ENCODE measurements at places on chromosomes 3 and 15.

DNA sequence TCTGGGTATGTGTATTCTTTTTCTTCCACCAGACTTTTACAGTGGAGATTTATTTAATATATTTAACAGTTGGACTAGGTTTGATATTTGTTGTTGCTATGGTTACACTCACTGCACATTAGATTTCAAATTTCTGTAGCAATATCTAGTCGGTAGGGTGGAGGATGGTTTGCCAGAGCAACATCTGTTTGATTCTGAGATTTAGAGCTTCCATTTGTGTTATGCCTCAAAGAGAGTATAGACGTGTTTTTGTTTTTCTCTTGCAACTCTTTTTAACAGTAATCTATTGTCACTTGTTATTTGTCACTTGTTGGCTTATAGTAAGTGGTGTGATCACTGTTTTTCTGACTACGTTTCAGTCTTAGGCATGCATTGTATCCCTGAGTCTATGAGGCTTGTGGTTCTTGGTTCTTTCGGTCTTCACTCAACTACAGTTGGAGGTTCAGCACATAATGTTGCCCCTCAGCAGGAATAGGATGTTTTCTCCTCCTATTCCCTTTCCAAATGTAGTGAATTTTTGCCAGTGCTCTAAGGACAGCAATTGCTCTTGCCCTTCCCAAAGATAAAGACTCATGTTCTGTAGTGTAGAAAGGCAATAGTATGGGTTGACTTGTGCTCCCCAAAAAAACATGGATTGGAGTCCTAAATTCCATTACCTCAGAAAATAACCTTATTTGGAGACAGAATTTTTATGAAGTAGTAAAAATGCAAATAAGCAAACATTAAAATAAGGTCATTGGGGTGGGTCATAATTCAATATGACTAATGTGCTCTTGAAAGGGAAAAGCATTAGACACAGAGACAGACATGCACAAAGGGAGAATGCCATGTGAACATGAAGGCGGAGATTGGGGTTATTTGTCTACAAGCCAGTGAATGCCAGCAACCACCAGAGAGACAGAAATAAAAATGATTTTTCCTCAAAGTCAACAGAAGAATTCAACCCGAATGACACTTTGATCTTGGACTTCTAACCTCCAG, 692.1 kb downstream of the DIPK2A start:
- DNase-seq, result no peak

GRCh38 chr15:61070111-61070901, 158.8 kb downstream of the RORA start:
- no peak for DNase-seq

GRCh38 chr15:84783493-84784251, 33.5 kb upstream of the ALPK3 start:
- DNase-seq, result no peak

GRCh38 chr3:113129168-113129567, 82.2 kb upstream of the BOC start:
- DNase-seq, result peak; percentile 22

DNA sequence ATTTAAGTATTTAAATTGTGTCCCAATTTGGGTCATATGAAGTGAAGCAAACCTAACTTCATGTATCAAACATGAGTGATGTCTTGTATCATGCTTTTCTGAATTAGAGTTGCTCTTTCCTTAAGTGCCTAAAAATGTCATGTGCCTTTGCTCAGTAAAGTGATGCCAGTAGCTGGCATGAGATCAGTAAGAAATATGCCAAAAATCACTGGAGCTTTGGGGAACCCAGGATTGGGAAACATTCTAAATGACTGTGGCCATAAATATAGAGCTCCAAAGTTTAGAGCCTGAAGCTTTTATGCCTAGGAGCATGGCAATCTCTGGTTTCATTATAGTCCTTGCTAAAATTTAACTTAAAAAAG, 33.8 kb downstream of the RBMS3 start:
- DNase-seq, result no peak

DNA sequence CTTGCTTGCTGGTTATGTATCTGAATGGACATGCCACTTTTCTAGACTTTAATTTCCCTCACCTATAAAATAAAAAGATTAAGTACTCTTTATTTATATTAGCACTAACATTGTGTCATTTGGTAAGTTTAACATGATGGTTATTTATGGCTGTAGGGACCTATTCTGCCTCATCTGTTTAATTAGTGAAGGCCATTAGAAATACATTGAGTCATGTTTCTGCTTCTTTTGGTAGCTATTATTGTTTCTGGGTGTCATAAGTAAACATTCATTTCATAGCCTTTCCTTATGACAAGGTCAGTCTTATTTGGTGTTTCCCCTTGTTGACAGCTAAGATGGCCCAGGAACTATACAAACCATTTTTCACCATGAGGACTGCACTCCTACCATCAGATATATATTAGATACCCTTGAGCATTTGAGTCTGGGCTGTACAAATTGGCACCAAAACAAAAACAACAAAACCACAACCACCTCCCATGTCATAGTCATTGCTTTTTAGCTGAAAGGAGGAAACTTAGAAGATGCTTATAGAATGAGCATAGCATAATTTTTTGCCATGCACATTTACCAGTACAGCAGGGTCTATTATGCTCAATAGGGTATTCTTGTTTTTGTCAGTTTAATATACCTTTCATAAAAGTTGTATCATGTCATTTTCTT, 39.3 kb downstream of the SRP14 start:
- no peak for DNase-seq

- DNase-seq, result no peak
These were observed 196.4 kb upstream of the SLC24A5 start for GRCh38 chr15:47924381-47924780.

- peak; percentile 98 for DNase-seq
These were observed at the start of gene ITPR1 for GRCh38 chr3:4493014-4493940. Gene ITPR1 (plus strand): TSS chr3:4493348. CDS start chr3:4516492, 23,144 bp downstream.

DNA sequence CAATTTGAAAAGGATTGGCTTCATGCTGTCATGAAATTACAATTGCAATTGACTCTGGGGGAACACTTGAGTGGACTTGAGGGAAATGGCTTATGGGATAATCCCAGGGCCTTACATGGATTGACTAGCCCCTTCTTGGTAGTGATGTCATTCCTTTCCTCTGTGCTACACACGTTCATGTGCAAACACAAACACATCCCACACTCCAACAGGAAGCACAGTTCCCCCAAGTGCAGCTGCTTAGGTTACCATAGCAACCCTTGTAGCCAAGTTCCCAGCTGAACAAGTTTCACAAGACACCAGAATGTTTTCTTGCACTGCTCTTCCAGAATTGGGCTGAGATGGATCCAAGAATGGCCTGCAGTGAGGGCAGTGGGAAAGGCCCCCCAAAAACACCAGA, 217.0 kb downstream of the ZNF621 start:
- peak; percentile 45 for DNase-seq

DNA sequence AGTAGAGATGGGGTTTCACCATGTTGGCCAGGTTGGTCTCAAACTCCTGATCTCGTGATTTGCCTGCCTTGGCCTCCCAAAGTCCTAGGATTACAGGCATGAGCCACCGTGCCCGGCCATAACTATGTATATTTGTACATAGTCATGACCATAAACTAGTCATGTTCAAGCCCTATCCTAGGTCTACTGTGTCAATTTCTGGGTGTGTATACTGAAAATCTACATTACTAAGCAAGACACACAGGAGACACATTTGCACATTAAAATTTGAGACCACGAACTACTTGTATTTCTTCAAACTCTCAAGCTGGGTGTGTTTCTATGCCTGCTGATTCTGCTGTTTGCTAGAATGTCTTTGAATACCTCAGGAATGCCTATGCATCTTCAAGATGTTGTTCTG, 451.3 kb upstream of the MCTP2 start:
- DNase-seq, result no peak

GRCh38 chr3:65408531-65409175, 630.1 kb downstream of the MAGI1 start:
- no peak for DNase-seq

- no peak for DNase-seq
These were observed 64.3 kb downstream of the NCEH1 start for GRCh38 chr3:172646439-172647015.

DNA sequence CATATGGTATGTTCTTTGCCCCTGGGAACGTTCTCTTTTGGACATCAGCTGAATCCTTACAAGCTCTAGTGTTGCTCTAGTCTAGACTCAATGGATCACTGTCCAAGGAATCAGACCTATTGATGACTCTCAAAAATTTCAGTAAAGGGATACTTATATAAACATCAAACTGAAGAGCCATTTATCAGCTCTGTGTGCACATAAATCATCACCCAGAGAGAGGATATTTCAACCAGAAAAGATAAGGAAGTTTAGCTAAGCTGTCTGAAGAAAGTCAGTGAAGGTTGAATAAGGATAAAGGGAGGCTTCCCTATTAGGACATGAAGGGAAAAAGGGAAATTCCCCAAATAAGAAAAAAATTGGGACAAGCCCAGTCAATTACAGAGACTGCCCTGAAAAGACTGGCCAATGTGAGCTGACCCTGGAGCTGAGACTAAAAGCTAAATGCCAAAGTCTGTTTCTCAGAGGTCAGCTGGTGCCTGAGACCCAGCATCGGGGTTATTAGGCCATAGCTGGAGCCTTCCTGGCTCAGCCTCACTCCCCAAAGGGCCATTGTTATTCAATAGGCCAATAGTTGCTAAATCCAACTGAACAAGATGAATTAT, 424.1 kb upstream of the THBS1 start:
- DNase-seq, result no peak

DNA sequence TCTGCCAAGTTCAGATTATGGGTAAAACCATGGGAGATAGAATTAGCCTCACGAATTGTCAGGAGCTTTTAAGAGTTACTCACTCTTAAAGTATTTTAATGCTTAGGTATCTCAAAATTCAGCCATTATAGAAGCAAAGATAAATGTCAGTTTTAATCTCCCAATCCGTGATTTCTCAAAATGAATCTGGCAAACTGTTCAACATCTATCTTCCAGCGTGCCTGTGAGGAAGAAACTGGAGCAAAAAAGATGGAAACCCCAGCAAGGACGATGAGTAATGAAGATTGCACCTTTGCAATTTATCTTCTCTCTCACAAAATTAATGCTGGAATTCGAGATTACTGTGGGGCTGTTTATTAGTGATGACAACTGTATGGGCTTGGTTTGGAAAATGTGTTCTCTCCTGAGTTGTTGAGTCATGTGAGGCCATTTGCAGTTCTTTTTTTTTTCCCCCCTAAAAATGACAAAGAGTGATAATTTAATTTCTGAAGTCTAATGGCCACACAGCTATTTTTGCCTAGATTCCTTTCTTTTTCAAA, 70.5 kb downstream of the PYDC2 start:
- DNase-seq, result no peak

DNA sequence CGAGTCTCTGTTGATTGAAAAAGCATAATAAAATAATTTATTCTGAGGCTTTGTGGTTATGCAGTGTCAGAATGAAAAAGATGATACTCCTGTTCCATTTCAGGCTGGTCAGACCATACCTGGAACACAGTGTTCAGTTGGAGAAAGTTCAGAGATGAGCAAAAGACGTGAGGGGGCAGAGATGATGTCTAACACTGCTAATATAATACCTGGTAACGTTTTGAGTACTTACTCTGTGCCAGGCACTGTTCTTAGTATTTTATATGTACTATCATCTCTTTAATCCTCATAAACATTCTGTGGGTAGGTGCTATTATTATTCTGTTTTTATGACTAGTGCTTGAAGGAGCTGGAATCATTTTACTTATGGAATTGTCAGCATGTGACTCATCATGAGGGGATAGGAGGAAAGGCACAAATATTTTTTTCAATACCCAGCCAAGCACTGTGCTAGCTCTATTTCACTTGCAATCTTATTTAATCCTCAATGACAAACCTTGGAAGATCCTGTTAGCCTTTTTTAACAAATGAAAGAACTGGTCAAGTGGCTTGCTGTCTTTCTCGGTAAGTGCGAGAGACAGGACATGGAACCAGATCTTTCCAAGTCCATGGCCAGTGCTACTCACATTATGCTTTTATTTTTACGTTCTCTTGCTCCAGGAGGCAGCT, 31.8 kb downstream of the IQGAP1 start:
- DNase-seq, result no peak

GRCh38 chr3:31533169-31534064, 692 bp downstream of the STT3B start:
- DNase-seq, result peak; percentile 52

- peak; percentile 76 for DNase-seq
These were observed 22.5 kb downstream of the PXK start for GRCh38 chr3:58355179-58355578.

- peak; percentile 33 for DNase-seq
These were observed 985 bp downstream of the VPS13C start for GRCh38 chr15:62059108-62059815.

DNA sequence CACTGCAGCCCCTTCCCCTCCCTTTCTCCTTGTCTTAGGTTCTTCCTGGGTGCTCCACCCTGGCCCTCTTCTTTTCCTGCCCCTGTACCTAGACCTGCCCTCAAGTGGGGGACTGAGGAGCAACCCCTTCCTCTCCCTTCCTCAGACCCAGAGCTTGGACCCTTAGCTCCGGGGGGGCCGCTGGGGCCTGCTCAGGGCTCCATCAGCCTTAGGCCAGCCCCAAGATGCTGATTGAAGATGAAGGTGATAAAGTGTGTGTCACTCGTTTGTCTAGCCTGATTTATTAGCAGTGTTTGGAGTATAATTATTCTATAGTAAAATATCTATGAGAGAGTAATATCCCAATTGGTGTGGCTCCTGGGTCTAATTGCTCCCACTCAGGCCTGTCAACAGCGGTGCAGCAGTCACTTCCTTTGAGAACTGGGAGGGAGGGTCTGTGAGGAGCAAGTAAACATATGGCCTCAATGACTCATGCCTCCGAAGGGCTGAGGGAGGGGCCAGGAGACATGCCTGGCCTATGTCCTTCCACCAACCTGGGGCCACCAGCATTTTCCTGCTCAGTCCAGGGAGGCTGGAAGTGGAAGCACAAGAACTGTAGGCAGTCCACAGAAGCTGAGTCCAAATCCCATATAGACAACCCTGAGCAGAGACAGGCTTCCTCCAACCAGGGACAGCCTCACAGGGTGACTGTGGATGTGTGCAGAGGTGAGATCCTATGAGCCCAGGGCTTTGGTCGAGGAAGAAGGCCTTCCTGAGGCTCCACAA, 123.2 kb downstream of the DNAJB8 start:
- no peak for DNase-seq

DNA sequence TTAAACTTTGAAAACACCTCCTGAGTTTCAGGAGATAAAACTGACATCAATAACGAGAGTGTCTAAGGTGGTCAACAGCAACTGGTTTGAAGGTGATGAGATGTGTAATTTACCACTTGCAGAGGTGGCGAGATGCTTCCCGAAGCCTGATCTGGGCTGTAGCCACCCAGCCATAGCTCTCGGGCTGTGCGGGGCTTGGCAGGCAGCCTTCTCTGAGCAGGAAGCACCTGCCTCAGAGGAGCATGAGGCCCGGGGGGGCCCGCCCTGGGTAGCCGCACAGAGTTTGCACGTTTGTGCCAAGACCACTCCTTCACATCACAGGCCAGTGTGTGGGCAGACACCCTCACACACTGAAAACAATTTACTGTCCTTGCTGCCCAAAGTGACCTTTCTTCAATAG, 220.3 kb downstream of the CACNA2D3 start:
- DNase-seq, result no peak

All from inflammatory macrophage treated with lipopolysaccharide for 4 hours (primary cell).